Fibroblast of skin of right quadriceps (primary cell): ENCODE measurements at places on chromosomes 12 and 14.

DNA sequence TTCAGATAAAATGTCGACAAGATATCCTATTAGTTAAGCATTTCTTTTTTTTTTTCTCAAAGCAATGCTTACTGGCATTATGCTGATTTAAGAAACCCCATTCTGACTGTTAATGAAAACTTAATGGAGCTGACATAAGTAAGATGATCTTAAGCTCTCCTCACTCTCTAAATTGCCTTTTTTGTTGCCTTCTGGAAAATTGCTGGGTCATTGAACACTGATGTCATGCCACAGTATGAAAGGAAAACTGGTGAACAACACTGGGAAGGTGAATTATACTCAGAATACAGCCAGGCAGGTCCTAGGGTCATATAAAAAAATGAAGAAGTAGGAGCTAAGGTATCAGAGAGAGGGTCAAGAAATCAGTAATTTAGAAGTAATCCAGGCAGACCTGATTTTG lies 179.9 kb downstream of the BTG1 start:
- no peak for DNase-seq

- DNase-seq, result peak; percentile 44
Measured at GRCh38 chr12:88362439-88362838, 217.8 kb downstream of the KITLG start.

GRCh38 chr12:32644431-32644830 lies 34.7 kb upstream of the DNM1L start:
- DNase-seq, result no peak

GRCh38 chr12:6088921-6089747 lies 35.3 kb downstream of the VWF start:
- DNase-seq, result peak; percentile 42

- DNase-seq, result no peak
Measured at GRCh38 chr12:124668602-124669001, 101.2 kb upstream of the NCOR2 start.

DNA sequence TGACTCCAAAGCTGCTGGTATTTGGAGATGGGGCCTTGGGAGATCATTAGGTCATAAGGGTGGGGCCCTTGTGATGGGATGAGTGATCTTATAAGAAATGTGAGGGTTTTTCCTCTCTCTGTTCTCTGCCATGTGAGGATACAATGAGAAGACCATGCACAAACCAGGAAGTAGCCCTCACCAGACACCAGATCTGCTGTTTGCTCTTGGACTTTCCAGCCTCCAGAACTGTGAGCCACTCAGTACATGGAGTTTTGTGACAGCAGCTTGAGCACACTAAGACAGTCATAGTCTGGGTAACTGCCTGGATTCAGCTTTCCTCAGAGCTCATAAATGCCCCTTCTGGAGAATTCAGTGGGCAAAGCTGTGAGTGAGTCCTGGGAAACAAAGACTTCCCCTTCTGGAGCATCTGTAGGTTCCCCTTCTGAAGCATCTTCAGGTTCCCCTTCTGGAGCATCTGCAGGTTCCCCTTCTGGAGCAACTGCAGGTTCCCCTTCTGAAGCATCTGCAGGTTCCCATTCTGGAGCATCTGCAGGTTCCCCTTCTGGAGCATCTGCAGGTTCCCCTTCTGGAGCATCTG lies 11.0 kb upstream of the PPP4R3A start:
- DNase-seq, result no peak

DNA sequence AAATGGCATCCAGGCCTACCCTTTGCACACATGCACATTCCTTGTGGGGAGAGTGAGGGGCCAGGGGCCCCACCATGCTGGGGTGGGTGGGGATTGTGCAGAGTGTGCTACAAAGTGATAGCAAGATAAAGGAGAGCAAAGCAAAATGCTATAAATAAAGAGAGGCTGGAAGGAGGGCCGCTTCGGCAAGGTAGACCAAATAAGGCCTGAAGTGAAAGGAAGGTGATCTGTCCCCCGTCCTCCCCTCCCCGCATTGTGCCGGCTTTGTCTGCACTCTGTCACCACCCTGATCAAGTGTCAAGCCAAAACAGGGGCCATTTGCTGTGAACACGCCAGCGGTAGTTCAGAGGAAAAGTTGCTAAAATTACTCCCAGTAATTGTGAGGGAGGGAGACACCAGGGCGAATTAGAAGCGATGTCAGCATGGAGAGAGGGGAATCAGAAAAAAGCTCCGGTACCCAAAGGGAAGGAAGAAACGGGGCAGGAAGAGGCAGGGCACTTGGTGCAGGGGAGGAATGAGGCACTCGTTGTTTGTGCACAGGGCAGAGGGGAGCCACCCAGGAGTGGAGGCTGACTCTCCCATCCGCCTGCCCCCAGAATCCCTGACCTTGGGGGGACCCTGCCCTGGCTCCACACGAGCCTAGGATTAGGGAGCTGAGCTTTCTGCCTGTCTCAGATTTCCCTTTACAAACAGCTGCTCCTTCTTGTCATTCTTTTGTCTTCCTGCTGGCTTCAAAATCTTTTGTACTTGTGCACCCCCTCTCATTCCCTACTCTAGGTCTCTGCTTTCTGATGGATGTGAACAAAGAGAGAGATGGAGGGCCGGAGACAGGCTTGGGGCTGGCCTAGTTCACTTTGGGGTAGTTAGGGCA lies 2.9 kb upstream of the MYH7 start:
- no peak for DNase-seq

DNA sequence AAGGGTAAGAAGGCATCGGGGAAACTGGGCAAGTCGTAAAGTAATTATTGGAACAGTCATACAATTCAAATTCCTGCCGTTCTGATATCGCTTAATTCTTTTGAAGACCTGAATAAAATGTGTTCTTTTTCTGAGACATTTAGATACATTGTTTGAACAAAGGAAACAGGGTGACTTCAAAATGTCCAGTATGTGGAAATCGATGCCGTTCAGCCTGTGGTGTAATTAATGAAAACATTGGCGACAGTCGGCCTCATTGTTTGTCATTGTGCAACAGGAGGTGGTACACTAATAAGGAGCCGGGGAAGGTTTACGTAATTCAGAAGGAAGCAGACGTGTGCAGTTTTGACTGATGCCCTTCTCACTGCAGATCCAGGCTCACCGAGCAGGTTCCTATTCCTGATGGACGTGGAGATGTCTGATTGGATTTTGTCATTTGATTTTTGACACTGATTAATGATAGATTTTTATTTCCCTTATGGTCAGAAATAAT lies 92.7 kb downstream of the BORCS5 start:
- no peak for DNase-seq

GRCh38 chr12:40105265-40105514 lies 691 bp downstream of the SLC2A13 start:
- DNase-seq, result no peak

DNA sequence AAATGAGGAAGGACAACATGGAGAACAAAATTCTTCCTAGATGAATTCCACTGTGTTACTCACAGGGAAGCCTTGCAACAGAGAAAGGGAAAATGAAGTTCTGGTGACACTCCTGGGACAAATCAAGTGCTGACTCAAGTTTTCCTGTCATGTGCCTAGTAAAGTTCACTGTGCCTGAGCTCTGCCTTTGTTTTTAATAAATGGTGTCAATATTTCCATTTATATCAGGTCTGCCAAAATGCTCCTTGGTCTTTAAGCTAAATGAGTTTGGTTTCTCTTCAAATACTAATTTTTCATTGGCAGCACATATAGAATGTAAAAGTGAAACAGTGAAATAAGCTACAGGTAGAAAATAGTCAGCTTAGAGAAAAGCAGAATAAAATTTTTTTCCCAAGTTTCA lies 33.0 kb downstream of the HIGD1C start:
- DNase-seq, result peak; percentile 78

- peak; percentile 95 for DNase-seq
Measured at GRCh38 chr12:98439981-98440581, 75.3 kb upstream of the TMPO start.

- DNase-seq, result peak; percentile 53
Measured at GRCh38 chr14:49940808-49941421, 48.0 kb downstream of the ARF6 start.

- no peak for DNase-seq
Measured at GRCh38 chr12:132726386-132726785, 15.7 kb downstream of the PGAM5 start.

DNA sequence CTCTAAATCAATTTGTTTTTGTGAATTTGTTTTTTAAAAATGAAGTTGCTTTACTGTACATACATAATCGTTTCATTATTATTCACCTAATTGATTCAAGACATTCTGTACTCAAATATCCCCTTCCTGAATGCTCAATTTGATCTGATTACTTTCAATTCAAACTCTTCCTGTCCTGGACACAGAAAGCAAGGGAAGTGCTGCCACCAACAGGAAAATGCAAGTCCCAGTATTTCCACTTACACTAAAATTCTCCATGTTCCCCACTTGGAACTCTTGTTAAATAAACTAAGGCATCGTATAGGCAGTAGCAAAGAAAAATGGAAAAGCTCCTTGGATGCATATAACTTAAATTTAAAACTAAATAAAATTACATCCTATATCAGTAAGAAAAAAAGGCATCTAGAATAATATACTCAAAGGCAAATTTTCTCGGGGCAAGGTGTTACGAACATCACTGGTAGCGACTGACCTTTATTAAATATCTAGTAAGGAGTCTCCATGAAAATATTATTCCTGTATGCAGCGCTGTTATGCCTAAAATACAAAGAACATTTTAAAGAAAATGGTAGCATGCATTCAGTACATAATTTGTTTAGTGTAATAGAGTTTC lies 72.0 kb upstream of the DBX2 start:
- peak; percentile 8 for DNase-seq

GRCh38 chr12:28023156-28023887 lies 50.8 kb upstream of the PTHLH start:
- peak; percentile 97 for DNase-seq

DNA sequence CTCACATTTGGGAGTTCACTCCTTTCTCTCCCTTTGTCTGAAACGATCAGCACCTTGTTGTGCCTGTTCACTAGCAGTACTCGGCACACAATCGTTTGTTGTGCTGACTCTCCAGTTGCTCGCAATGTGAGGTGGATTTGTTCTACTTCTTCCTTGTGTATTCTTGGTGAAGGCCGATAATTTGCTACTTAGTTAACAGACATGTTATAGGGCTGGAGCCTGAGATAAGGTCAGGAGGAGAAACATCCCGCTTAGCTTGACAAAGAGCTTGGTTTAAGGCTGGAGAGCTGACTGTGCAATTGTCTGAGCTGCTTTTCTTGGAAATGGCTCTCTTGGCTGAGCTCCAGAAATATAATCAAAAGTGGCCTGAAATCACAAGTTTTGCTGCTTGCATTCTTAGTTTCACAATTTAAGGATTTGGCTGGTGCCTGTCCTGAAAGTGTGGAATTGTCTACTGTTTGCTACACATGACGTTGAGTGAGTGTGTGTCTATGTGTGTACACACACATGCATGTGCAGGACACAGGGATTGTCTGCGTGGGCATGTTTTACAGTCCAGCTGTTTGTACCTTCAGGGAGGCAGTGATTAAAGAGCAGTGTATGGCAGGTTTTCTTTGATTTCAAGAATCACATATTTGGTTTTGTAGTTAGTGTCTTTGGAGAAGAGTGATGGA lies 77.7 kb downstream of the ARF6 start:
- peak; percentile 58 for DNase-seq

DNA sequence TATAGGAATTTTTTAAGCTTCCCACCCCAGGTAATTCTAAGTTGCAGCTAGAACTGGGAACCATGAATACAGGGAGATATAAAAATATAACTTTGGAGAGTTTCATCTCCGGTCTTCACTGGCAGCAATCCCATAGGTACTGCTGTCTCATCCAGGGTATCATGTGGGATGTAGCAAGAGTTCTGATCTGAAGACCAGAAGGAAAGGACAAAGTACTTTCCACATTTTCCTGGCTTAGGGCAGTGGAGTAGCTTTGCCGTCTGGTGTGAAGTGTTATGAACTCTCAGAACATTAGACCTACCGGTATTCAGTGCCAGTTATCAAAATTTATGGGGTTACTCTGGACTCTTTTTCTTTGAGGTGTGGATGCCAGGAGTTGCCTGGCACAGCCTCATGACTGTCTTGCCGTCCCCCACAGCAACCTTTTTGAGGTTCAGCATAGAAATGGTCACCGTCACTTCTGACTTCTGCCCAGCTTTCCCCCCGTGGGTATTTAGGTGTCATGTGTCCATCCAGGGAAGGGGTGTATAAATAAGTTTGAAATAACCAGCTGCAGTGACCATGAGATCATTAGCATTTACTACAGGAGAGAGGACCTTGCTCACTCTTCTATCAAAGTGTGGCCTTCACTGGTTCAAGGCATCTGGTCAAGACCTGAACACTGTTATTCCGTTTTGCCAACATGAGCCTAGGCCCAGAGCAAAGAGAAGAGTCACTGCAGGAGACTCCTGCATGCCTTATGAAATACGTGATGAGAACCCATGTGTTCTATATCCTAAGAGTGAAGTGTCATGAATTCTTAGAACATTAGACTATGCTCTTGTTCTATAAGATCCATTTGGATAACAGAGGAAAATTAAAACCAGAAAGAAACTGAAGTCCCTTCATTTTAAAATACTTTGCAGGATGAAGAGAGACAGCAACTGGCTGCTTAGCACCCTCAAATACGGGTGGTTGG lies 22.2 kb downstream of the TMEM233 start:
- no peak for DNase-seq

DNA sequence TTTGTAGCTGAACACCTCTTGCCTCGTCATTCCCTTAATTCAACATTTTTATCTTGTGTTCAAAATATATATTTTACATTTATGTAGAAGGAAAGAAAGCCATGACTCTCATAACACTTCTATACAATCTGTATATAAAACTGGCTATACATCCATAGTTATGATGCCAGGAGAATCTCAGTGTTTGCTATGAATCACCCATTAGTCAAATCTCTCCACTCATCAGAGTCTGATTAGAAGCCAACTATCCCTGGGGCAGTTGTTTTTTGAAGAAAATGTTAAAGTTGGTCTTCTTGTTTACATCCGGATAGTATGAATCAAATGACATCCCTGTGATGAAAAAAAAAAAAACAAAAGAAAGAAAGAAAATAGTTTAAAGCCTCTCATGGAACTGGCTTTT lies 503.9 kb downstream of the NELL2 start:
- peak; percentile 43 for DNase-seq

DNA sequence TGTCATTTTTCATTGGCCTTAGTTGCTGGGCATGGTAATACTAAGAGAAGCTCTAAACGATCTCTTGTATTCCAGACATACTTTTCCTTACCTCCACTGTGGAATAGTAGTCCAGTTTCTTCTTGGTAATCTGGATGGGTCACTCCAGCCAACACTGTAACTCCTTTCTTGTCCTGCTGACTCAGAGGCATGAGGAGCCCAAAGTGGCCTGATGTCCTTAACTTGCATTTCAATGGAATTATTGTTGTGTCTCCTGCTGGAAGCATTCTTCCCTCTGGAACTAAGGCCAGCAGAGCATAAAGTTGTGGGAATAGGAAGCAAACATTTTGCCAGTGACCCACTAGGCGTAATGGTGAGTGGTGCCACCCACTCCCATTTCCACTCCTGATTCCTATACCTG lies 33.1 kb downstream of the DAAM1 start:
- DNase-seq, result no peak

DNA sequence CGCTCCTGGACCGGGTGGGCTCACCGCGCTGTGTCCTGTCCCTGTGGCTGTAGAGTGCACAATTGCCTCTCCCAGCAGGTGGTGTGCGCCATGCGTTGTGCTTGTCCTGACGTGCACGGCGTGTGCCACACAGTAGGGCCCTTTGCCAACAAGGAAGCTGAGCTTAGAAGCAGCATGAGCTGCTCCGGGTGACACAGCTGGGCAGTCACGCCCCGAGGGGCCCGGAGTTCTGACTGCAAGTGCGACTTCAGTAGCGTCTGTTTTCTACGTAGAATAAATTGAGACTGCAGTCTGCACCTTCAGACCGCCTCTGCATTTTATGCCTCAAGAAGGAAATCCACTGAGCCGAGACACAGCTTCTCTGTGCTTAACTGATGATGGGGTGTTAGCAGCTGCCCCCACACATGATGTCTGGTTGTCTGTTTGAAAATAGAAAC lies 81.6 kb downstream of the ADGRD1 start:
- no peak for DNase-seq

- DNase-seq, result peak; percentile 83
Measured at GRCh38 chr14:53542732-53543131, 389.6 kb upstream of the DDHD1 start.
